SJCRH30 (cell line): ENCODE measurements at places on chromosomes 16 and 17.

GRCh38 chr16:53091466-53092211 is 36.8 kb downstream of the CHD9 start:
- peak; percentile 60 for DNase-seq

- no peak for DNase-seq
Measured at GRCh38 chr16:74626741-74627416, 20.0 kb upstream of the GLG1 start.

DNA sequence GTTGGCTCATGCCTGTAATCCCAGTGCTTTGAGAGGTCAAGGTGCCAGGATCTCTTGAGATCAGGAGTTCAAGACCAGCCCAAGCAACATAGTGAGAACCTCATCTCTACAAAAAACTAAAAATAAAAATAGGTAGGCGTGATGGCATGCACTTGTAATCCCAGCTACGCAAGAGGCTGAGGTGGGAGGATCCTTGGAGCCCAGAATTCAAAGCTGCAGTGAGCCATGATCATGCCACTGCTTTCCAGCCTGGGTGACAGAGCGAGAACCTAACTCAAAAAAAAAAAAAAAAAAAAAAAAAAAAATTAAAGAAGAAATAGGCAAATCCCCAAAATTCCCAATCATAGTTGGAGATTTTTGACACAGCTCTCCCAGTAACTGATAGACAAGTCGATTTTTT is 32.2 kb upstream of the SRCIN1 start:
- DNase-seq: no peak

DNA sequence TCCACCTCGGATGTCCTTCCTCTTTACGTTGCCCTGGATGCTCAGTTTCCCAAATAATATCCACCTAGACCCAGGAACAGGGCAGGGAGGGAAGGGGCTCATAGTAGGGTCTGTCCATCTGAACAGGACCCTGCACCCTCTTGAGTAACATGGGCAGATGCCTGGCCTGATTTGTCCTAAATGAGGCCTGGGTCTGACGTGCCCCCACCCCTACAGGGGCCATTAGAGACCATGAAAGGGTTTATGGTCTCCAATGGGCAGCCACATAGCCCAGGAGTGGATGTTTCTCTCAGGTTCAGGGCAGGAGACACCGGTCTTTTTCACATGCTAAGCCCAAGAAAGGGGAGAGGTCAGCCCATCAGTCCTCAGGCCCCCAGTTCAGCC is 6.8 kb downstream of the CACNG1 start:
- no peak for DNase-seq

DNA sequence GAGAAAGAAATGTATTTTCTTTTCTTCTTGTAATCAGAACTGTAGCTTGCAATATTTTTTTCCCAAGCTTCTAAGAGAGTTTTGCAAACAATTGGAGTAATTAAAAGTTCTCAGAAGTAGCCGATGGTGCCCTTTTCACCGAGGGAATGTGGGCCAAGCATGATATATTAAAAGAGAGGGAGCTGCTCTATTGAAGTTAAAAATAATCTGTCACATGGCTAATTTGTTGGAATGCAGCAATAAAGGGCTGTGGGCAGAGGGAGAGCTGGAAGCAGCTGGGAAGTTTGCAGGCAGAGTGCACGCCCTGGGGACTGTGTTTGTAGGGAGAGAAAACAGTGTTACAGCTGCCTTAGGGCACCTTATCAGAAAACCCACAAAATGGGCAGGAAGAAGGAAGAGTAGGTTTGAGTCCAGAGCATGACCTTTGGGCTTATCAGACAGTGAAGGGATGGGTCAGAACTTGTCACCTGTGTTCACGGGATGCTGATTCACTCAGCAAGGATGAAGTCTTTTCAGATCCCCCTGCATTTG is 18.5 kb upstream of the TERF2 start:
- peak; percentile 74 for DNase-seq

DNA sequence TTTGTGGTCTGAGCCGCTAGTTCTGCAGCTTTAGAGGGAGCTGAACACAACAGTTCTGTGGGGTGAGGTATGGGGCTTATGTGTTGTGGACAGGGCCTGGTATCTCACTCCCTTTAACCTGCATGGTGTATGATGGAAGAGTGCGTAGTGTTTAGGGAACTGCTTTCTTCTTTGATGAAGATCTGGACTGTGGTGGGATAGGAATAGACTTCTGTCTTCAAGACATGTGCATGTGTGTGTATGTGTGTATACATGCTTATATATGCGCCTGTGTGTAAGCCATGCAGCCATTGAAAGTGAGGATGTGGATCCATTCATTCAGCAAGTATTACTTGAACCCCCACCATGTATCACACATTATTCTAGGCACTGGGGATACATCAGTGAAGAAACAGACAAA is 114.8 kb upstream of the TMEM97 start:
- no peak for DNase-seq

- no peak for DNase-seq
Measured at GRCh38 chr17:37259030-37259735, 116.6 kb upstream of the C17orf78 start.

DNA sequence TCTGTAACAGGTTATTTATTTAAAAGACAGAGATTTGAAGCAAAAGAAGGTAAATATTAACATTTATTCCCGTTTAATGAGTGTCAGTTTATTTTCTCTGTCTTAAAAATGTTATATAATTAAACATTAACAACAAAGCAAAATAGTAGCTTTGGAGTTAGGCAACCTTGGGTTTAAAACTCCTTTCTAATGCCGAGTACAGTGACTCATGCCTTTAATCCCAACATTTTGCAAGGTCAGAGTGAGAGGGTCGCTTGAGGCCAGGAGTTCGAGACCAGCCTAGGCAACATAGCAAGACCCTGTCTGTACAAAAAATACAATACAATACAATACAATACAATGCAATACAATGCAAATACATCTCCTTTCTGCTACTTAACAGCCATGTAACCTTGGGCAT is 128.7 kb downstream of the CHD9 start:
- no peak for DNase-seq
